Cardiac ventricle fibroblast (primary cell): ENCODE measurements at places on chromosomes 4 and X. TPM values are rescaled to one million over a fixed set of nuclear protein-coding genes. Genes with fewer than 3 reads are reported as not detected.

Gene SFRP2
- total RNA-seq, result 0.19 TPM in 1 of 2 replicates, not detected in the other

Gene MAGEE2
- total RNA-seq, result not detected in 2 replicates

Gene KLHL34
- not detected in 2 replicates for total RNA-seq

Gene GDPD2
- total RNA-seq, result not detected in 2 replicates

Gene AWAT2
- total RNA-seq, result not detected in 2 replicates

Gene TMEM154
- total RNA-seq, result 1.6 TPM in 2 replicates

Gene IGSF1
- total RNA-seq, result 0.05 TPM in 1 of 2 replicates, not detected in the other

Gene NPY1R
- total RNA-seq, result 0.12 TPM in 1 of 2 replicates, not detected in the other

Gene USP17L10
- total RNA-seq, result not detected in 2 replicates

Gene POLN
- total RNA-seq, result 2.5 and 3.1 TPM in 2 replicates

Gene REPS2
- 6.8 and 7.5 TPM in 2 replicates for total RNA-seq

Gene AREG
- 9.2 and 13.9 TPM in 2 replicates for total RNA-seq

Gene BCOR
- total RNA-seq, result 5.3 and 9.3 TPM in 2 replicates

Gene SLC25A53
- total RNA-seq, result 2.3 and 9.4 TPM in 2 replicates

Gene PHEX
- 0.54 and 1.2 TPM in 2 replicates for total RNA-seq

Gene SPATA4
- 0.73 TPM in 1 of 2 replicates, not detected in the other for total RNA-seq

Gene TLR6
- total RNA-seq, result 2.0 and 2.7 TPM in 2 replicates

Gene CYSLTR1
- not detected in 2 replicates for total RNA-seq

Gene RAI2
- total RNA-seq, result 0.20 and 0.25 TPM in 2 replicates

Gene SCLT1
- 4.3 and 7.1 TPM in 2 replicates for total RNA-seq

Gene PCSK1N
- total RNA-seq, result 1.0 and 1.4 TPM in 2 replicates

Gene NXF2
- total RNA-seq, result not detected in 2 replicates

Gene NEUROG2
- total RNA-seq, result not detected in 2 replicates

Gene BDH2
- 59.5 and 66.9 TPM in 2 replicates for total RNA-seq

Gene TCEAL2
- not detected in 2 replicates for total RNA-seq

Gene HSFX4
- total RNA-seq, result not detected in 2 replicates

Gene ETDA
- total RNA-seq, result not detected in 2 replicates

Gene ARHGAP36
- total RNA-seq, result not detected in 2 replicates

Gene GLRA2
- total RNA-seq, result not detected in 2 replicates

Gene CHRDL1
- 6.0 and 7.7 TPM in 2 replicates for total RNA-seq

Gene CTAG1B
- not detected in 2 replicates for total RNA-seq

Gene FGFR3
- total RNA-seq, result 0.19 and 0.24 TPM in 2 replicates

Gene TRPC3
- 0.15 TPM in 1 of 2 replicates, not detected in the other for total RNA-seq

Gene BMX
- total RNA-seq, result 0.15 TPM in 1 of 2 replicates, not detected in the other

Gene SLC49A3
- 9.0 and 11.0 TPM in 2 replicates for total RNA-seq

Gene COX7B2
- total RNA-seq, result not detected in 2 replicates

Gene MTHFD2L
- total RNA-seq, result 2.4 and 5.7 TPM in 2 replicates

Gene SLITRK4
- total RNA-seq, result 2.2 and 3.4 TPM in 2 replicates

Gene NDNF
- total RNA-seq, result 0.12 and 0.20 TPM in 2 replicates

Gene SORCS2
- 0.49 and 3.0 TPM in 2 replicates for total RNA-seq

Gene ANXA3
- 0.83 TPM in 1 of 2 replicates, not detected in the other for total RNA-seq

Gene NOX1
- not detected in 2 replicates for total RNA-seq

Gene EXOC1L
- not detected in 2 replicates for total RNA-seq

Gene PCYT1B
- total RNA-seq, result 0.29 and 0.37 TPM in 2 replicates

Gene RBM46
- 0.20 TPM in 1 of 2 replicates, not detected in the other for total RNA-seq
